NCI-H2029 (cell line): ENCODE measurements at places on chromosomes 3 and 15.

DNA sequence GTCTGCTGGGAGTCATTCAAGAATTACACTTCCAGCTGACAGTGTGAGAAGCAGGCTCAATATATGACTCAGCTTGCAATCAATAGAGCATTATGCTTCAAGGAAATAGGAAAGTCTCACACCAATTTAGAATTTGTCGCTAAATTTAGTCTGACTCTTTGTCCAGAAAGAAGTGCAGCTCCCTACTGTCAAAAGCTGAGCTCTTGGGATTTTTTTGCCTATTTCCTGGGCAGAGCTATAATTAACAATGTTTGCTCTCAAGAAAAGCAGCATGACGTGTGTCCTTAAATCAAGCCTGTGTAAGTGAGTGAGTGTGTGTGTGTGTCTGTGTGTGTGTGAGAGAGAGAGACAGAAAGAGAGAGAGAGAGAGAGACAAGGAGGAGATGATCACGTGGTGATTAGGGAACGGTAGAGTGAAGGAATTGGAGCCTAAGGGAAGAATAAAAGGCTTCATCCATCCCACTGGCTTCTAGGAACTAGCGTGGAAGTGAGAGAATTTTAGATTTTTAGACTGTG, 16.4 kb upstream of the SLC35G2 start:
- peak; percentile 59 for DNase-seq

DNA sequence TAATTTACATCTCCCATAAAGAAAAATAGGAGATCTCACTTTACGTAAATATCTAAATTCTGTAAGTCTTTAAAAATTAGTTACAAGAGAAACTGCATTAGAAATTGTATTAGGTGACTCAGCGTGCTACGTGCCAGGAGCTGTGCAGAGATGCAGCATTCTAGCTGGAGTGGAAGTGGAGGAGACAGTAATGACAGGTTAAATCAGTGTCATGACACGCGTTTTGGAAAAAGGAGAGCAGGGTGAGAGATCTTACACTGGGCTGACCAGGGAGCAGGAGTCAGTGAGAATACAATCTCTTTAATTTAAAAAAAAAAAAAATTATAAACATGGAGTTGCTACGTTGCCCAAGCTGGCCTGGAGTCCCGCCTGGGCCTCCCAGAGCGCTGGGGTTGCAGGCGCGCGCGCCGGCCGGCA, 635 bp downstream of the TUBGCP5 start:
- no peak for DNase-seq

GRCh38 chr15:88603885-88604284, 17.3 kb upstream of the AEN start:
- no peak for DNase-seq

GRCh38 chr15:83835479-83835878, 181.6 kb downstream of the ADAMTSL3 start:
- DNase-seq = no peak

GRCh38 chr15:80114114-80114513, 38.7 kb upstream of the FAH start:
- DNase-seq = no peak

- no peak for DNase-seq
Measured at GRCh38 chr3:64888840-64889392, 201.1 kb upstream of the ADAMTS9 start.

DNA sequence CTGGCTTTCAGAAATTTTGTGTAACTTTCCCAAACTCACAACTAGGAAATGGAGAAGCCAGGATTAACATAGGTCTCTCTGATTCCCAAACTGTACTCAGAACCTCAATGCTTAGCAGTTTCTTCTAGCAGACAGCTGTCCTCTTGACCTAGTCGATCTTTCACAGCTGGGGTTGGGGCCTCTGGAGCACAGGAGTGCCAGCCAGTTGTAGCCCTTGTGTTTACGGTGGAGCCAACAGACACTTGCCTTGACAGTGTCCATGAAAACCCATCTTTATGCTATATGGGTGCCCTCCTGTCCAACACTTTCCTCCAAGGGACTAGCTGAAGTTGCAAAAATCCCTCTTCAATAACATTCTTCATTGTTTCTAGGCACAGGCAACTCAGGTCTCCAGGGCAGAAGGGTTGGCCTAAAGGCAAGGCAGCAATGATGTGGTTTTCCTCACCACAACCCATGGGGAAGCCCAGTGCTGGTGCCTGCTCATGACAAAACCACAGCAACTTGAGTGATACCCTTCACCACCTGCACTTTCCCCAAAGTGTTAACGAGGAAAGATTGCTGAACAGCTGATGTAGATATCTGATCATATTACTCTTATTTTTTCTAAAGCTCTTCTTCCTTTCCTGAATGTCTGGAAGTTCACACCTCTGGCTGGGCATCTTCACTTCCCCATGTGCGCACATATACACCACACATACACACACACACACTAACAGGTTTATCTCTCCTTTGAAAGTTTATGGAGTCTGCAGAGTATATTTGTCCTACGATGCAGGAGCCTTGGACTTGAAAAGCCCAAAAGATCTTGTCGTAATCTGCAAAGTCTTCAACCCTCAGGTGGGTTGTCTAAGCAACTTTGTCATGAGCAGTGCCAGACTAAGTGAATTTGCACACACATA, 11.0 kb upstream of the KNG1 start:
- DNase-seq = no peak

GRCh38 chr3:109059264-109059663, 58.7 kb downstream of the MORC1 start:
- no peak for DNase-seq

DNA sequence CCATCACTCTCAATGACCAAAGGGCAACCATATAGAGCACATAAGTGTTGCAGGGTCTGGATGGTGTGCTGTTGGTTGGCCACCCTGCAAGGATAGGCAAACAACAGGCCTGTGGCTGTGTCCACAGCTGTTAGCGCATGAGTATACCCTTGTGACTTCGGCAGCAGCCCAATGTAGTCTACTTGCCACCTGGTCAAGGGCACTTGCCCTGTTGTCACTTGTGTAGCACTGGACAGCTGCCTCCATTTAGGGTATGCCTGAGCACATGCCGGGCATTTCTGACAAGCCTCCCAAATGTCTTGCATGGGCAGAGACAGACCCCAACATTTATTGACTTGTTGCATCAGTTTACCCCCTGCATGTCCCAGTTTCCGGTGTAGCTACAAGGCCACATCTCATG, 12.8 kb downstream of the CCRL2 start:
- DNase-seq = no peak

- DNase-seq = no peak
Measured at GRCh38 chr15:101083336-101084045, 164.3 kb downstream of the LRRK1 start.

DNA sequence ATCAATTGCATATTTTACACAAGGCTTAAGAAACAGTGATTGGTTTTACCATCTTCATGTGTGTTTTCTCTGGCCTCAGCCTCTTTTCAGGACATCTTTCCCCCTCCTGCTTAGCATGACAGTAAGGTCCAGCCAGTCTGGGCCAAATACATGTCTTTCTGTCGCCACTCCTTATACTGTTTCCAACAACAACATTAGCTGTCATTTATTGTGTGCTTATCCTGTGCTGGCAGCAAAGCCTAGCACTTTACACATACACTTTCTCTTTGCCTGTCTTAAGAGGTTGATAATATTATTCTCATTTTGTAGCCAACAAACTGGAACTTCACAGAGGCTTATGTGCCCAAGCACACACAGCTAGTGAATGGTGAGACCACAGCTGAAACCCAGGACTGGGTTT, 37.8 kb downstream of the B3GALNT1 start:
- DNase-seq = no peak

DNA sequence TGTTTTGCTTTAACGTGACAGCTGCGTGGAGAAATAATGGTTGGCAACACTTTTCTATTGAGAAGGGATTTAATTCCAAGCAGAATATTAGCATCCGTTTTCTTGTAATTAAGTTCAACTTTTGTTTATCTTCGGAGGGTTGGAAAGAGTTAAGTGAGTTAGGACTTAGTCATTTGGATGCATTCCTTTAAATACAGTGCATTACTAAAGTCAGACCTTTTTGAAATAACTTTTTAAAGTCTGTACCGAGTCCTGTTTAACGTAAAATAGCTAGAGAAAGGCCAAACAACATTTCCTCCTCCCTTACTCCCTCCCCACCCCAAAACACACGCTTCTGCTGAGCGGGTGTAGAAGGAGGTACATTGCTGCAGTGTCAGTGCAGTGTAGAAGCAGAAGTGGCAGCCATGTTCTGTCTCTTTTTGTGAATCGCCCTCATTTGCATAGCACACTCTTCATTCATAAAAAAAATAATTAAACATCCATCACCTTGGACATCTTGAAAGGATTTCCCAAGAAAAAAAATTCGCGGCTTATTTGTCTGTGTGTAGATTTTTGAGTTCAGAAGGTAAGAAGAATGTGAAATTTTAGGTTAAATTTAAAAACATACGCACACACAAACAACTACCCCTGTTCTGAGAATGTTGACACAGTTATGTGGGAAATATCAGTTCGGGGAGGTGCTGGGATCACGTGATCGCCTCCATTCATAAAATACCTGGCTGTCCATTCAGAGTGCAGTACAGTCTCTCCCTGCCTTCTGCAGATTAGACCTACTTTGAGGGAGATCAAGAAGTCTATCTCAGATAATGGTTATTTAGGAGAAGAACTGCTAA, 1.6 kb downstream of the SPRED1 start:
- no peak for DNase-seq

DNA sequence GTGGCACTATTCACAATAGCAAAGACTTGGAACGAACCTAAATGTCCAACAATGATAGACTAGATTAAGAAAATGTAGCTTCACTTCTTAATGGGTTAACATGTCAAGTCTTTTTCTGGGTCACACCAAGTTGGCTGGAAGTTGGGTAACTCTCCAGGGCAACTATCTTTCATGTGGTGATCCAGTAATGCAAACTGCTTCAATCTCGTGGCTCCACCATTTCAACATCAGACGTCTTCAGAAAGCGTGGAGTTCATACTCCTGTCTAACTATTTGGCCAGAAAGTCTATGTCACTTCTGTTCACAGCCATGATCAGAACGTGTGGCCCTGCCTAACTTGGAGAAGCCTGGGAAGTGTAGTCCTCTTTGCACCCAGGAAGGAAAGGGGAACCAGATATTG, 32.2 kb downstream of the DUT start:
- no peak for DNase-seq

DNA sequence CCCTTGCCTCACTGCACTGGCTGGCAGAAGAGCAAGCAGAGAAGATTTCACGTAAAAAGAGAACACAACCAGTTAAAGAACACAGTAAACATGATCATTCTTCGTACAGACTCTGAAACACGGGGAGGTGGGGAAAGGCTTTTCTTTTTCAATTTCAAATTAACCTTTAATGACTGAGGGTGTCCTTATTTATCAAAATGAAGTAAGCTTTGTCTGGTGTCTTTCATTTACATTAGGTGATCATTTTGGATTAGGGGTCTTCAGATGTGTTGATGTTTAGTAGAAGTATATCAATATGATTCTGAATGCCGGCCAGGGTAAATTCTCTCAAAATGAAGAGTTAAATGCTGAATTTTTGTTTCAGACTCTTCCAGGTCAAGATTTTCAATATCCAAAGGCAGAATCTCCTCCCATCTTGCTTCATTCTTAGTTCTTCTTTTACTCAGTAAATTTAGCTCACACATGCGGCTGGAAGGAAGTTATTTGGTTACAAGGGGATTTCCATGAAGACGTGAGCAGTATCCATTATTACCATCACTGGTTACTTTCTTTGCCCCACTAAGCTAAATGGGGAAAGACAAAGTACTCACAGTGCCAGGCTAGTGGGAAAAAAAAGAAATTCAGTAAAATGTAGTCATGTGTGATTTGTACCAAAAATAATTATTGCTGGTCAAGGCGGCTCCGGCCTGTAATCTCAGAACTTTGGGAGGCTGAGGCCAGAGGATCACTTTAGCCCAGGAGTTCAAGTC, 272.2 kb upstream of the NR2F2 start:
- no peak for DNase-seq

- no peak for DNase-seq
Measured at GRCh38 chr15:62887113-62887570, 155.4 kb upstream of the TPM1 start.

DNA sequence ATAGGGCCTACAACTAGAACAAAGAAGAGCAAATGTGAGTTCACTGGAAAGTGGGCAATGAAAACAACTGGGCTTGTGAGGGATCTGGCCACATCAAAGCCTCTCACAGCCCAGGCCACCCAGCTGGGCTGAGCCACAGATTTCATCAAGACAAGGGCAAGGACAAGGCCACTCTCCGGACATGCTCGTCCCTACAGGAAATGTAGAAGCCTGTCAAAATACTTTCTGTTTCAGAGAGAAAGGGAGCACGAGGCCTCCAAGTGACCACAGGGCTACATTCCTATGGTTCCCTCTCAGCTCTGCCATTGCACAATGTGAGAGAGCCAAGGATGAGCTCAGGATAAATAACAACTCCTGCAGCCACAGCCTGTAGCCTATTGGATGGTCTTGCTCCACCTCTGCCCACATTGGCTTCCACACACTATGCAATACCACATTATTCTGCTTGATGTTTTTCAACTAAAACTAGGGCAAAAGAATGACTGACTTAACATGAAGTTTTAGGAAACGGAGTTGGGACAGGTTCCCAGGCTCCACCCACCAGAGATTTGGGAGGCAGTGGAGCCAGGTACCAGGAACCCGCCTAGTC, 12.1 kb downstream of the TBC1D2B start:
- DNase-seq = no peak

- DNase-seq = no peak
Measured at GRCh38 chr15:100569391-100569790, 32.6 kb downstream of the LINS1 start.

GRCh38 chr3:86673991-86674390, 317.0 kb downstream of the VGLL3 start:
- DNase-seq = no peak

DNA sequence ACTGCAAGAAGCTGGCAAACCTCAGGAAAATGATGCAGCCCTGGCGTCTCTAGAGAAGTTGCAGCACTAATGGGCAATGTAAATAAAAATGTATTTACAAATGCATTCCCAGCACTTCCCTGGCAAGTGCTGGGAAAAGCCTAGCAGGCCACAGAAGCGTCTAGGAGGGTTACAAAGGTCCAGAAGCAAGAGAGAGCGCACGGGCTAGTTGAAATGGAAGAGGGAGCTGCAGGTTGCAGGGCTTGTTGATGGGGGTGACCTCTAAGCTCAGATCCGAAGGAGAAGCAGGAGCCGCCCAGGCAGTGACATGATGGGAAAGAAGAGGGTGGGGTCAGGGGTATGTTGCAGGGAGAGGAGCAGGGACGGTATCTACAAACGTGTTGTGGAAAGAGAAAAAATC, 2.7 kb upstream of the KNL1 start:
- DNase-seq = no peak

DNA sequence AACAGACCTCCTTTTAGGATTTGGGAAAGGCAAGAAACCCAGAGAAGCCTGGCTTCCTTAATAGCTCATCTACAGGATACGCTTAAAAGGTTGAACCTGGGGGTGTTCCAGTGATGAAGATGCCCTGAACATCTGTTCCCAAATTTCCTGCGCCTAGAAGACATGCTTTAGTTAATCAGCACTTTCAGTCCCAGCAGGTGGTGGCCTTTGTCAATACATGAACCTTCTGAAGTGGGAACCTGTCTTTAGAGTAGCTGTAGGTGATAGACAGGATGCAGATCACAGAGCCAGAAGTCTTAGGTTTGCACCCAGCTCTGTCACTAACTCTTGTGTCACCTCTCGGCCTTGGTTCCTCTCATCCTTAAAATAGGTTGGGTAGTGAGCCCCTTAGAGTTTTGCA, 149.7 kb upstream of the SYNPR start:
- no peak for DNase-seq

- no peak for DNase-seq
Measured at GRCh38 chr3:15983693-15984092, 185.9 kb upstream of the ANKRD28 start.

- DNase-seq = no peak
Measured at GRCh38 chr3:138361561-138361971, 13.2 kb downstream of the MRAS start.

GRCh38 chr15:64985366-64986033, 4.2 kb downstream of the SPG21 start:
- DNase-seq = no peak

GRCh38 chr3:134974624-134975023, 179.6 kb downstream of the EPHB1 start:
- DNase-seq = peak; percentile 79
